Esophagus squamous epithelium (tissue), 5 donors: ENCODE measurements at places on chromosomes 3 and 15. TPM values are rescaled to one million over a fixed set of nuclear protein-coding genes. Genes with fewer than 3 reads are reported as not detected.

The ANKRD34C gene
- total RNA-seq = not detected

The PROS1 gene
- 5.7 TPM for total RNA-seq

The KLHL25 gene
- 7.7 TPM for total RNA-seq

The OXSR1 gene
- 48.2 TPM for total RNA-seq

The CCR3 gene
- not detected for total RNA-seq

The PARP15 gene
- total RNA-seq = 0.75 TPM

The IGF2BP2 gene
- 13.8 TPM for total RNA-seq

The TRPM1 gene
- not detected for total RNA-seq

The IDH2 gene
- total RNA-seq = 60.7 TPM

The GMPS gene
- total RNA-seq = 33.8 TPM

The ELP6 gene
- 22.3 TPM for total RNA-seq

The TLE3 gene
- 133 TPM for total RNA-seq

The CASR gene
- total RNA-seq = not detected

The SLC24A5 gene
- total RNA-seq = not detected

The ARPP21 gene
- not detected for total RNA-seq

The USP50 gene
- not detected for total RNA-seq

The CIB2 gene
- 11.8 TPM for total RNA-seq

The PGBD4 gene
- 1.7 TPM for total RNA-seq

The CISH gene
- 4.4 TPM for total RNA-seq

The FMN1 gene
- total RNA-seq = 9.3 TPM

The ARRDC4 gene
- total RNA-seq = 14.0 TPM

The HMG20A gene
- total RNA-seq = 22.7 TPM
